Omental fat pad (tissue), 4 donors: ENCODE measurements at places on chromosomes 3 and 15. TPM values are rescaled to one million over a fixed set of nuclear protein-coding genes. Genes with fewer than 3 reads are reported as not detected.

GRCh38 chr3:138303474-138303873, 26.2 kb downstream of the NME9 start:
- DNase-seq, result no peak

- DNase-seq, result no peak
These were observed 124.1 kb downstream of the FILIP1L start for GRCh38 chr3:99990179-99990578.

- no peak for DNase-seq
These were observed 13.3 kb upstream of the TMF1 start for GRCh38 chr3:69065318-69065964.

DNA sequence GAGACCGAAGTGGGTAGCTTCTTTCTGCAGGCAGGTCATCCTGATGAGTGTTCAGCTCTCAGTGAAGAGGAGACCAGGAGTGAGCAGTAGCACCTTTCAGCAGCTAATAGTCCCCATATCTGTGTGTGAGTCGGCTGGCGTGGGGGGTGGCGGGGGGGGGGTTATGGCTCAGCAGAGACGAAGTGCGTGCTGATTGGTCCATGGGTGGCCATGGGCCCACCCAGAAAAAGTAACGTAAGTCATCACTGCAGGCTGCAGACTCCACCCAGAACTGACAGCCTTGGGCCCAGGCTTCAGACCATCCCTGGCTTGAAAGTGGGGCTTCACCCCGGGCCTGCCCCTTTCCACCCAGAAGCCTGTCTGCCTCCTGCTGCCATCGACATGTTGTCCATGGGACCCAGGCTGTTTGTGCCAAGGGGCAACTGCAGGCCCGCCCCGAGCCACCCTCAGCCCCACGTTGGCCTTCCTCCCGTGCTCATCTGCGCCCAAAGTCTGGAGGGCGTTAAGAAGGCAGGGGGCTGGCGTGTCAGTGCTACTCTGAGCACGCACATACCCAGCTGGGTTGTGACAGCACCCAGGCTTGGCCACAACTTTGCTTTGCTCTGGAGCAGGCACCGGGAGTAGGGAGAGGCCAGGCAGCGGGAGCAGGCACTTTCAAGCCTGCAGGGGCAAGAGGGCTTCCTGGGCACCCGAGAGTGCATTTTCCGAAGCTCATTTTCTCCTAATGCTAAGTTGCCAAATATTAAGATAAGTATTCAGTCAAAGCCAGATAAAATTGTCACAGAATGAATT, 511.7 kb upstream of the CDIN1 start:
- DNase-seq, result no peak

- DNase-seq, result no peak
These were observed 60.5 kb upstream of the TMEM115 start for GRCh38 chr3:50419595-50420370.

DNA sequence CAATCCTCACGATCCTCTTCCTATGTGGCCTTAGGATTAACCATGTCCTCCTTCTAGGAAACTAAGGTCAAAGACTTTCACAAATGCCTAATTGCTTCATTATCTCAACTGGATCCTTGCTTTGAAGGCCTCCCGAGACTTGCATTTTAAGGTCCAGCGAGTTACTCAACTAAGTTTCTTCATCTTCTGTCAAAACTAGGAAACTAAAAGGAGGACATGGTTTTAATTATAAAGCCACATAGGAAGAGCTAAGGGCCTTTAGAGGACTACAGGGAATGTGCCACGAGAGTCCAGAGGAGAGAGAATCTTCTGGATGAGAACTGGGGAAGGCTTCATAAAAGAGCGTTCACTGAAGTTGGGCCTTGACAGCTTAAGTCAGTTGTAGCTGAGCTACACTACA, 87.8 kb upstream of the LPP start:
- no peak for DNase-seq

DNA sequence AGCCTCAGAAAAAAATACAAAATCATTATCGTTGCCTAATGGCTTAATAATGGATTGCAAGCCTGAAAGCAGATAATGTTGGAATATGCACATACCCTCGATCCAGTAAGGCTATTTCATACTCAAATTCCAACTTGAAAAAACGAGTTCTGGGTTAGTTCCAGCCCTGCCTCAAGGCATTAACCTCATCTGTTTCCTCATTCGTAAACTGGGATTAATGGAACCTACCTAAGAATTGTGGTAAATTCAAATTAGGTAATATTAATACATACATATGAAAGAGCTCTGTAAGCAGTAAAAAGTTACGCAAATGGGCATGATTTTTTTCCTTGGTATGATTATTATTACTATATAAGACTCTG, 107.5 kb downstream of the SRGAP3 start:
- DNase-seq, result no peak

GRCh38 chr15:64699751-64700388, 75.5 kb downstream of the RBPMS2 start:
- DNase-seq, result no peak

DNA sequence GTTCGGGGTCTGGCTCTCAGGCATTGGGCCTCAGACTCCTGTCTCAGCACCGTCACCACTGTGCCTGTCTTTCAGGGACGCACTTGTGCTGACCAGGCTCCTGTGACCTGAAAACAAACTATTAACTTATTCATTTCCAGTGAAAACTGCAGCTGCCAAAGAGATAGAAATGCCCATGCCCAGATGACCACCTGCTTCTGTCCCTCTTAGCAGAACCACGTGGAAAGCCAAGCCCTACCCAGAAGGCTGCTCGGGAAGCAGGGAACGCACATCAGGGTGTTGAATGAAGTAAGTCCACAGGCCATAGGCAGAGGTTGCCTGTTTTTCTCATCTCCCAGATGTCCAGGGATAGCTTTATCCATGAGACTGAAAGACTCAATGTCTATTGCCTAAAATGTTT, 219.3 kb downstream of the EBLN2 start:
- DNase-seq, result no peak

GRCh38 chr15:67832031-67832551, 6.8 kb downstream of the SKOR1 start:
- no peak for DNase-seq

Gene TMEM40
- not detected for total RNA-seq

DNA sequence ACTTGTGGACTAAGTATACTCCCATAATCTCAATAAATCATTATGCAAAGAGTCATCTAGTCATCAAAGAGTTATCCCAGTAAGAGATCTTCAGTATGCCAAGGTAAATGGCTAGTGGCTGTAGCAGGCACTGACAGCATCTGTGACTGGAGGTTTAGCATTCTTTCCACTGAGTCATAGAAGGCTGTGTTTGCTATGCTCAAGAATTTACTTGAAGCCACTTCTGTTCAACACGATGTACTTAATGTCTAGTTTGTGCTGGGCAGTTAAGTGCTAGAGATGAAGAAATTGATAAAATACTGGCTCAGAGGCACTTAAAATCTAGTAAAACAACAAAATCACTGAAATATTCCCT, 13.0 kb downstream of the ZBED2 start:
- DNase-seq, result no peak

- DNase-seq, result no peak
These were observed 132.9 kb upstream of the LRIG1 start for GRCh38 chr3:66633402-66634381.

DNA sequence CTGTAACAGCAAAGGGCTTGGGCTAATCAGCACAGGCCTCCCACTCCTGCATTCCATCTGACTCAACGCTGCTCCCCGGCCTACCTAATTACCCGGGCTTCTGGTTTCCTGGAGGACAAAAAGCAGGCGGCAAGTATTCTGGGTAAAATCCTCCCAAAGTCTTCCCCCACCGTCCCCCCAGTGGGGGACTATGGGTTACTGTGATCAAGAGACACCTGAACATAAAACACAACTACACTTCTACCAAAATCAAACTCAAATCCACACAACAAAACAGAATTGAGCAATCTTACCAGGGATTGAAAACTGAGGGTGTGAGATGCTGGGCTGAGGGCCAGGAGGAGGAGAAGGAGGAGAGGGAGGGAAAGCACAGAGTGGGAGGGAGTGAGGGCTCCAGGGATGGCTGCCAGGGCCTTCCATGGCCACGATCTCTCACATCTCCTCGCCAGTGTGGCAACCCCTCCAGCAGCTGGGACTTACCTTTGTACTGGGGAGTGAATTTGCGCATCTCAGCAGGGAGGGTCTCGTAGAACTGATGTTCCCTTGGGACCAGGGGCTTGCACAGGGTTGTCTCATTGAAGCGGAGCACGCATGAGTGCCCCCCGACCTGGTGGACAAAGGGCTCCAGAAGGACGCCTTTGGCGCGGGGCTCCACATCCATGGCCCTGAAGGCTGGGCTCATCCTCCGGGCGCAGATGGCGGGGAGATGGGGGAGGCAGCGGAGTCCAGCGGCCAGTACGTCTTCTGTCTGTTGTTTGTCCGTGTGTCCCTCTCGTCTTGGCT, 9.1 kb upstream of the NCKIPSD start:
- no peak for DNase-seq

GRCh38 chr15:60301024-60301423, 96.8 kb downstream of the ANXA2 start:
- no peak for DNase-seq

GRCh38 chr3:42270561-42270960, 4.6 kb upstream of the CCK start:
- DNase-seq, result no peak

- DNase-seq, result no peak
These were observed 15.6 kb upstream of the DAG1 start for GRCh38 chr3:49454458-49454857.

DNA sequence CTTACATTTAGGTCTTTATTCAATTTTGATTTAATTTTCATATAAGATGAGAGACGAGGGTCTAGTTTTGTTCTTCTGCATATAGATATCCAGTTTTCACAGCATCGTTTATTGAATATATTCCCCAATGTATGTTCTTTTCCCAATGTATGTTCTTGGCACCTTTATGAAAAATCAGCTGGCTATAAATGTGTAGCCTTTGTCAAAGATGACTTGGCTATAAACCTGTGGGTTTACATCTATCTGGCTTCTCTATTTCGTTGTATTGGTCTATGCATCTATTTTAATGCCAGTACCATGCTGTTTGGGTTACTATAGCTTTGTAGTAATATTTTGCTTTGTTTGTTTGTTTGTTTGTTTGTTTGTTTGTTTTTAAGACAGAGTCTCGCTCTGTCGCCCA, 11.7 kb upstream of the IREB2 start:
- no peak for DNase-seq

DNA sequence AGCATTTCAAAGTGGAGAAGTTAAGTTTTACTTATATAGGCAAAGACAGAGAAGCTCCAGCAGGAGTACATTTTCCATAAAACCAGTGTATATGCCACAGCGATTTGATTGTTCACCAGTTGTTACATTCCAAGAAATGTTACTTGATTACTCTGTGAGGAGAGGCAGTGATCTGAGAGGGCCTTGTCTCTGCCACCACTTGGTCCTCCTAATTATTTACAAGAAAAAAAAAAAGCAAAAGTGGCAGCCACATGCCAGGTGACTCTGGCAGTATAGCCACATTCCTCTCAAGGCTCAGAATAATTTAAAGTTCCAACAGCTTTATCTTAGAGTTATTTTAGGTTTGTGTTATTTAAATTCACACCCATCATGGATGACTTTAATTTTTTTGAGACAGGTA, 1077.8 kb downstream of the ZPLD1 start:
- no peak for DNase-seq

Gene CCDC13
- total RNA-seq, result 2.6 TPM

DNA sequence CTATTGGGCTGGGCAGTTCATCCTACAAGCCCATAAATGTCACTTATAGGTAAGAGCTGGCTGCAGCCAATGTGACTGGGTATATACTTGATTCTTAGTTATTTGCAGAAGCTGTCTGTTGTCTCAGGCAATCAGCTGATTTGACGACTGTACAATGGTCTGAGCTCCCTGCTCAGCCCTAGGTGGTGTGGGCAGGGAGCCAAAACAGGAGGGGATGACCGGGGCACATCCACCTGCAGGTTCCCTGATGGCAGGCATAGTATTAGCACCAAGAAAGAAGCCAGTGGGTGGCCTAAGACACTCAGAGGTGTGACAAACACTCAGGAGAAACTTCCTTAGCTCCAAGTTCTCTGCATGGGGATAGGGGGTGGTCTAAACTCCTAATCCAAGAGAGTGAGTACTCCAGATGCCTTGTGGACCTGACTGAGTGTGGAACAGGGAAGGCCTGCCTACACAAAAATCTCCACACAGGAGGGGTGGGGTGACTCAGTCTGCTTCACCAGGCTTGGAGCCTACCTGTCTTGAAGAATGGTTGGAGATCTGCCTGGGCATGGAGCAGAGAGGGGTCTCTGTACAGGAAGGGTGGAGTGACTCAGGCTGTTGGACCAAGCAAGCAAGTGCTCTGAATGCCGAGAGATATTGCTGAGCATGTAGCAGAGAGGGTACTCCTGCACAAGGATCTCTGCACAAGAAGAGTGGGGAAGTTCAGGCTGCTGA, 690.4 kb upstream of the NAALADL2 start:
- DNase-seq, result no peak

DNA sequence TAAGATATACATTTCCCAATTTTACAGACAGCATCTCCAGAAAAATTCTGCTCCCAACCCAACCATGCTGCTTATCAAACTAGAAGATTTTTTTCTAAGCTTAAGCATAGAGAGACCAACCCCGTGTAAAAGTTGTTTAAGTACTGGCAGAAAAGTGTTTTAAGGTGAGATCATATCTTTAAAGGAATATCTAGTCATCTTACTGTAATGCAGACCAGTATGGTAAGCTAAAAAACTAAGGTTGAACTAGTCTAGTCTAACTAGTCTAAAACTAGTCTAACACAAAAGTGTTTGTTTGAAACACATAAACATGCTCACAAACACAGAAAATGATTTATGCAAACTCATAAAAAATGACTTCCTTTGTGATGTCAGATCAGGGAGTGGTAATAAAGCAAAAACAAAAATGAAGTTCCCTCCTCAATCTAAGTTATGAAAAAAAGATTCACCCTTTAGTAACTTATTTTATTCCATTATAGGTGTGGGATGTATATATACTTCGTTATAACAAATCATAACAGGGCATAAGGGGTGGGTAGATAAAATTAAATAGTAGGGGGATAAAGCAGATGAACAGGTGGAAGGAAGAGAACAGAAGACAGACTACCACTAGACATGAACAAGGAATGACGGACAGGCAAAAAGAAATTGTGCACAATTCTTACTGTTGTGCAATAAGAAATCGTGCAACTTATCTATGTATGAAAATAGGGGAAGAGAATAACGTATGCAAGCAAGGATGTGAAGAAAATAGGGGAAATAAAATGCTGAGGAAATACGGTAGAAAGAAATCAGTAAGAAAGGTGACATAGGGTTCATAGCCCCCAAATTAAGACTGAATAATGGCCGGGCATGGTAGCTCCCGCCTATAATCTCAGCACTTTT, 10.0 kb downstream of the MYO5A start:
- DNase-seq, result no peak

Gene PTPN9
- 18.9 TPM for total RNA-seq

DNA sequence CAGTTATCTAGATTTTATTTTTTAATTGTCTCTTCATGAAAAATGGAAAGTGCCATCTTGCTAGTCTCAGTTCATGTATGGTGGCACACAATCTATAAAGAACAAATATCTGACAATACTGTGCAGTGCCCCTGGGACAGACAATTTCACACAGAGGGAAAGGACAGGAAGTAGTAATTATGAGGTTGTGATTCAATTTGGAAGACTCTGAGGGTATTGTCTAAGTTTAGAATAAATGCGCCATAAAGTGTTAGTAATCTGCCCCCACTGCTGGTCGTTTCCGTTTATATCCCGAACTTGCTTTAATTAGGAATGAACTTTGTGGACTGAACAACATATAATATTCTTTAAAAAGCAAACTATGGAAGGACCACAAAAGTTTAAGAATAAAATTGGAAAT, 196.4 kb upstream of the SLC24A5 start:
- no peak for DNase-seq

Gene GABRR3
- not detected for total RNA-seq
